Activated naive CD4-positive, alpha-beta T cell treated with anti-CD3 and anti-CD28 coated beads, Interleukin-2, amount 50 U/mL, for 16 hours (primary cell): ENCODE measurements at places on chromosomes 7 and 10.

DNA sequence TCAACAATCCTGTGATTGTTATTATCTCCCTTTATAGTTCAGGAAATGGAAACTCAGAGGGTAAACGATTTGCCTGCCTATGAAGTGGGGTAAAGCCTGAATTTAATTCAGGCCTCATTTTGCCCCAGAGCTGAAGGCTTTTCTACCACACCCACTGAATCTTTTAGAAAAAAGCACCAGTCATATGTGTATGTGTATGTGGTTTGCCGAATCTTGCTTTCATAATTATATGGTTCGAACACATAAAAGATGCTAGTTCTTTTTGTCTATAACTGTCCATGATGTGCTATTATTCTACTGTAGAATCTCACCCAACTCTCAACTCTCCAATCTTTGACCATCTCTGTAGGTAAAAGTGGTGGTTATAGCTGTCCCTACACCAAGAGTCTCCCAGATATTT, 83.6 kb downstream of the MYOF start:
- no peak for DNase-seq

- no peak for DNase-seq
Measured at GRCh38 chr7:1873857-1874589, 203.9 kb downstream of the ELFN1 start.

DNA sequence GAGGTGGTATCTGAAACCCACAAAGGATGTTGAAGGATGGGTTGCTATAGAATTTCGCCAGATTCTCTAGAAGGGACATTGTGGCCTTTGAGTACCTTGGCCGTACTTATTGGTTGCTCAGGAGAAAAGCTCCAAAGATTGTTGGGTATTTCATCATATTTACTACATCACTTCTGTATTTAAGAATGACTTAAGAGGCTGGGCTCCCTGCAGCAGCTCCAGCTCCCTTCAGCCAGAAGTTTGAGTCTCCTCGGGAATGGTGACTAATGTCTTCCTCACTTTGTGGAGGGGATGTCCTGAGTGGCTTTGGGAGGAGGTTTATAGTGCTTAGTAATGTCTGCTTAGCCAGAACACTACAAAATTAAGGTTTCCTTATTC, 18.1 kb downstream of the MINDY4 start:
- no peak for DNase-seq

DNA sequence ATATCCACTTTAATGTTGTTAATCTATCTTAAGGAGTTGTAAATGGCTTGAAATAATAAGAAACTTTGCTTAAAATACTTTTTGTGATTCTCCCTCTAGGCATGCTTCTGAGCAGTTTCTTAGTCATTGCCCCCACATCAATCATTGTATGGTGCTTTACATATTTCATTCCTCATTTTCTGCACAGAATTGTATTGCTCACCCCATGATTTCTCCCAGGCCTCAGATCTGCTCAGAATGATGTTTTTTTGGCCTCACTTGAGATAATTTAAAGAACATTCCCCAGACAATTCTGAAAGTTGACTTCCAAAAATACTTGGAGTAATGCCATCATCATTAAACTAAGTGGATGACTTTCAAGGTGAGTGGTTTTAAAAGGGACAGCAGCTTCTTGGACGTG, 82.1 kb upstream of the PRPS1L1 start:
- no peak for DNase-seq

GRCh38 chr10:81978238-81978637, 103.2 kb downstream of the NRG3 start:
- DNase-seq = no peak

DNA sequence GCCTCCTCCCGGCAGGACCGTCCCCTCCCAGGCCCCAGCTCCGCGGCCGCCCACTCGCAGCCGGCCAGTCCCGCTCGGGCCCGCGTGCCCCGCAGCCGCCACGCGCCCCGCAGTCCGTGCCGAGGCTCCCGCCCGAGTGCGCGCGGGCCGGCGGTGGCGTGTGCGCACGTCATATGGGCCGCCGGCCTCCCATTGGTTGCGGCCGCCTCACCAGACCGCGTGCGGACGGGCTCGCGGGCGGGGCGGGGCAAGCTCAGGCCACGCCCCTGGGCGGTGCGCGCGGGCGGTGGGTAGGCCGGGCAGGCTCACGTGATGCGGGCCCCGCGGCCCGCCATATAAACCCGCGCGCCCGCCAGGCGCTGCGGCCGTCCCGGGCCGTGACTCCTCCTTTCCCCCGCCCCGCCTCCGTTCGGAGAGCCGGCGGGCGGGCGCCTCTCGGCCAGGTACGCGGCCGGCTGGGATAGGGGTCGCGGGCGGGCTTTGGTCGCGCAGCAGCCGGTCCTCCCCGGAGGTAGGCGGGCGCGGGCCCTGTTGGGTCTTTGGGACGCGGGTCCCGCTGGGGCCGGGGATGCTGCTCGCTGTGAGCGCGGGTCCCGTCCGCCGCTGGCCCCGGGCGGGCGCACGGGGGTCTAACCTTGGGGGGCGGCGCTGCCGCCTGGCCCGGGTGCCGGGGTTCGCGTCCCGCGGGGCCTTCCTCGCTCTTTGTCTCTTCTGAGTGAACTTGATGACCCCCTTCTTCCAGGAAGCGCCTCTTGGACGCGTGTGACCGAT, at the start of gene INSIG1:
TSS of gene INSIG1 (plus strand) at position 362 of the 771 bp plus-strand sequence. CDS start at position 770, 408 bp downstream.
- peak; percentile 91 for DNase-seq

DNA sequence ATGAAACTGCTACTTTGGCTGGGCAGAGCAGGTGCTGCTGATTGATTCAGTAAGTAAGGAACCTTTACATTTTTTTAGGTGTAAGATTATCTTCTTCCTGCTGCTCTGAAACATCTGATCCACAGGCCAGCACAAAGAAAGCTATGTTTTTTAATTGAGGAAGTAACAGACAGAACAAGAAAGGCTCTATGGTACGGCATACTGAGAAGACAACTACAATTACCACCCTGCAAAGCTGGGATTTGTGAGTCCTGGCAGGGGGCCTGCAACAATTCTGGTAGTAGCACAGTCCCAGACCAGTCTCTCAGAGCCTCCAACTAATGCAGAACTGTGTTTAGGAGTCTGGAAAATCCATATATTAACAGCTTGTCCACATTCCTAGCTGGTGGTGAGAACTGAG, 103.0 kb upstream of the LRRTM3 start:
- no peak for DNase-seq

- DNase-seq = no peak
Measured at GRCh38 chr7:39094731-39095130, 117.0 kb downstream of the POU6F2 start.

- DNase-seq = no peak
Measured at GRCh38 chr7:115406219-115406618, 484.3 kb downstream of the MDFIC start.

GRCh38 chr7:30926313-30926712, 14.7 kb downstream of the AQP1 start:
- DNase-seq = peak; percentile 3

- DNase-seq = no peak
Measured at GRCh38 chr10:70657041-70657440, 15.3 kb upstream of the ADAMTS14 start.

- peak; percentile 37 for DNase-seq
Measured at GRCh38 chr7:99928994-99929729, at the start of gene GJC3. Gene GJC3 (minus strand): TSS chr7:99929620. CDS start chr7:99929620, 0 bp downstream.

- no peak for DNase-seq
Measured at GRCh38 chr7:96300502-96300901, 21.4 kb downstream of the SLC25A13 start.

DNA sequence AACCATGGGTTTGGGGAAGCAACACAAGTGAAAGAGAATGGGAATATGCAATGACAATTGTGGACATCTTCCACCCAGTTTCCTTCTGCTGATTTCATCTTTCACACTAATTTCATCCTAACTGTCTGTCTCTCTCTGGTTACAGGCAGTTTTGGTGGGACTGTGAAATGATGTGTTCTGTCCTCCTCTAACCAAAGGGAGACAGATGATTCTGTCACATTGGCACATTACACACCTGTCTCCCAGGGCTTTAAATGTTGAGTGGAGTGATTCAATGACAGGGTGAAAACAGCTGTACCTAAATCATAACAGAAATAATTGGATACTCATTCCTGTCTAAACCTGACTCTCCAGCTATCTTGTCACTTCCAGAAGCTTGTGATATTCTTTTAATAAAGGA, 60.0 kb downstream of the DGKB start:
- no peak for DNase-seq

DNA sequence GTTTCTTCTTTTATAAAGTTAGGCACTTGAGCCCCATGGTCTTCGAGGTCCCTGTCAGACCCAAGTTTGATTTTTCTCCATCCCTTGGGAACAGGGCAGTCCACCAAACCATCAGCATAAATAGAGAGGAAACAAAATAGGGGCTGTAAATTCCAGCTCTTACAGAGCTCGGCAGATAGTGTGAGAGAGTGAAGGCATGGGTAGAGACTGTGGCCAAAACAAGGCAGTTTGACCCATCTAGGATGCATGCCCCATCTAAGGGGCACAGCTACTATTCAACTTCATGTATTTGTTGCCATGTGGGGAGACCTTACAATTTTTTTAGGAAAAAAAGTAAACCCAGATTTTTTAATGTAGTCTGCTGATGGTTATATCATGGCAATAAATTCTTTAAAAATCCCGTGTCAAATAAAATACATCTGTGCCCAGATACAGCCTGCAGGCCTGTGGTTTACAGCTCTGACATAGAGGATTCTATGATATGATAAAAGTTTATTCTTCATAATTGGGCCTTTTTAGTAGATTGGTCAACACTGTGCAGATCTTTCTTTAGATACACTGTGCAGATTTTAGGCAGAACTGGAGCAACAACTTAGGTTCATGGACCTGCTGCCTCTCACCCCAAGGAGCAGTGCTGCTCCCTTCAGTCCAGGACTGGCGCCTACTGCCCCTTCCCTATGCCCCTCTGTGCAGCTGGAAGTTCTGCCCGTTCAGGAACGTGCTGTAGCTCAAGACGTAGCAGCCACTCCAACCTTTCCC, 5.3 kb downstream of the PPP1R3C start:
- no peak for DNase-seq

GRCh38 chr10:48608279-48608681, 3.4 kb upstream of the ARHGAP22 start:
- no peak for DNase-seq

- no peak for DNase-seq
Measured at GRCh38 chr7:155489862-155490696, 32.1 kb downstream of the EN2 start.

- DNase-seq = no peak
Measured at GRCh38 chr7:121301446-121302213, 27.2 kb upstream of the WNT16 start.

- no peak for DNase-seq
Measured at GRCh38 chr7:44280636-44280992, 44.8 kb downstream of the CAMK2B start.

GRCh38 chr10:42475168-42476098, 162.9 kb downstream of the ZNF33B start:
- DNase-seq = no peak

GRCh38 chr10:115879372-115880089, 393.5 kb downstream of the GFRA1 start:
- DNase-seq = no peak
